ENCODE measurements at places on chromosomes 6 and 20.

- no peak for DNase-seq
Observed at GRCh38 chr6:48471326-48471725, 360.3 kb upstream of the PTCHD4 start.

- peak; percentile 82 for DNase-seq
Observed at GRCh38 chr6:28399350-28400121, at the start of gene ZSCAN12. Gene ZSCAN12 (minus strand): TSS chr6:28399747. CDS start chr6:28398405, 1,342 bp downstream.

GRCh38 chr20:58155148-58155925 is 73.1 kb downstream of the ANKRD60 start:
- DNase-seq: no peak

DNA sequence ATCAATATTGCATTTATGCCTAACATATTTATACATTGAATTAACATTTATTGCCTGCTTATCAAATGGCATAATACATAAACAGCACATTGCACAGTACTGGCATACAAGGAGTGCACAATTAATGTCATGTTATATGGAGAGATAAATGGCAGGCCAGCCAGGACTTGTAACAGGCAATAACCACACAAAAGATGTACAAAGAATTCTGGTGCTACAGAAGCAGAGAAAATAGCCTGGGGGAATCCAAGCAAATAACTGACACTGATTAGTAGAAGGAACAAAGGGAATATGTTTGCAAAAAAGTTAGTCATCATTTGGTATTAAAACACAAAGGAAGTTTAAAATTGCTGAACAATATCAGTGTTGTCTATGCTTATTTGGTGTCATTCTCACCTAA is 27.3 kb downstream of the COL21A1 start:
- DNase-seq: no peak

DNA sequence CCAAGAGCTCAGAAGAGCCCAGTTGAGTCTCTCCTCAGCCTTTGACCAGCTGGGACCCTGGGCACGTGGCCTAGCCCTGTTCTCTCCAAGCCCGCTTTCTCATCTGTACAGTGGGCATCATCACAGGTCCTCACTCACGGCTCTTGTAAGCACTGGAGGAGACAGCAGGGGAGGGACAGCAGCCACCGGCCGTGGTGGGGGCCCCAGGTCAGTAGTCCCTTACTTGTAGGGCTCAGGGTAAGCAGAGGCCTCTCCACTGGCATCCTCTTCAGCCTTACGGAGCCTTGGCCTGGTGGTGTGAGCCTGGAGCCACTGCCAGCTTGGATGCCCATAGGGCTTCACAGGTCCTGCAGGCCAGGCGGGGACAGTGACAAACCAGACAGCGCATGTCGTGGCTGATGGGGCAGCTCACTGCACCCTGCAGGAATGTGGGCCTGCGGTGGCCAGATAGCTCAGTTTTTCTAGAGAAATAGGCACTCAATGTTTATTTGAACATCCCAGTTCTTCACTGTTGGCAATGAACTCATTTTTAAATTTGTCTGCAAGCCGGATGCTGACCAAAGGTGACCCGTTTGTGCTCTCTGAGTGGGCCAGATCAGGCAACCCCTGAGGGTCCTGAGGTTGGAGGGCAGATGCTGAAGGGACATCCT is 65.1 kb downstream of the ADNP start:
- DNase-seq: no peak

GRCh38 chr6:90351696-90352095 is 55.1 kb upstream of the BACH2 start:
- DNase-seq: no peak

DNA sequence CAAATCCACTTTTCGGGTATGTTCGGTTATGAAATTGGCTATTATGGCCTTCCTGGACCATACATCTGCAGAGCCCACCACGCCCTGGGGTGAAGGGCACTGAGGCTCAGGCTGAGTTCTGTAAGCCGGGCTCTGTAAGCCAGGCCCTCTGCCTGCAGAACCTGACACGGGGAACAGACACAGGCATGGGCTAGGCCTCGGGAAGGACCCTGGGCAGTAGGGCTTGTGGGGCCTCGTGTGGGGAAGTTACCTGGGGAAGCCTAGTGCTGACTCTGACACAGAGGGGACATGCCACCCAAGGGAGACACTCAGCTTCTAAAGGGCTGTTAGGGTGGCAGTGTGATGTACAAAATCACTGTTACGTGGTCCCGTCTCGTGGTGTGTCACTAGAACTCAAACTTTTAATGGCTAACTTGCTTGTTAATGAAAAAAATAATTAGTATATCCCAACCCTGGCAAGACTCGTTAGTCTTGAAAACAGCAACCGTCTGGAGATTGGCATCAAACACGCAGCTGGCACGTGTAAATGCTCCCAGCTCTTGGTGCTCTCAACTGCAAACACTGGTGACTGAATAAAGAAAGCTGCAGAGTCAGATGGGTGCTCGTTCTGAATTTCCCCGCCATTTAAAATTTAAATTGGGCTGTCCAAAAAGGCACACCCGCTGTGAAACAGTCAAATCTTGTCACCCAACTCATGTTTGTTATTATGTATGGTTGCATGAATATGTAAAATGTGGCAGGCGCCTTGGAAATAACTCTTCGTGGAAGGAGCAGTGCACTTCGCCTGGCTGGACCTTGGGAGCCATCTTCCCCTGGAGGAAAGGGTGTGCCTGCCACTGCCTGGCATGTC is 23.6 kb upstream of the TCFL5 start:
- DNase-seq: no peak

GRCh38 chr20:45153147-45153546 is 21.6 kb upstream of the PI3 start:
- DNase-seq: no peak

- no peak for DNase-seq
Observed at GRCh38 chr6:83546636-83547035, 34.3 kb downstream of the PRSS35 start.

GRCh38 chr6:133275213-133275612 is 34.1 kb downstream of the EYA4 start:
- no peak for DNase-seq

- DNase-seq: no peak
Observed at GRCh38 chr20:58469616-58470015, 45.6 kb downstream of the APCDD1L start.

GRCh38 chr6:89986650-89987074 is 92.4 kb downstream of the GJA10 start:
- DNase-seq: no peak

- DNase-seq: no peak
Observed at GRCh38 chr20:36865861-36866149, 10.1 kb upstream of the TLDC2 start.
